Left forelimb (tissue), 1 donor: ENCODE measurements at places on chromosomes 7 and 10.

DNA sequence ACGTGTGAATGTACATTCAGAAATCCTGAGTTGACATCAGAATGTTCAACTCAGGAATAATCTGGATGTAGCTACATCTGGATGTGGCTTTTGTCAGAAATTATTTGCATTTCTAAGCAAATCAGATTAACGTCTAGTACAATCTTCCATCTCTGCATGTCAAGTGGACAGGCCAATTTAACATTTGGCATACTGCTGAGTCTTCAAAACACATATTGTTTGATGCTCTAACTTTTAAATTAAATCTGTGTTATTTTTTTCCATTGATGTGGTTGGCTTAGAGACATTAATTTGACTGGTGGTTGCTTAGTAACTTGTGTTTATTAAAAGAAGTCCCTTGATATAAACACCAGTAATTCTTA lies 3.4 kb downstream of the STAMBPL1 start:
- no peak for DNase-seq

DNA sequence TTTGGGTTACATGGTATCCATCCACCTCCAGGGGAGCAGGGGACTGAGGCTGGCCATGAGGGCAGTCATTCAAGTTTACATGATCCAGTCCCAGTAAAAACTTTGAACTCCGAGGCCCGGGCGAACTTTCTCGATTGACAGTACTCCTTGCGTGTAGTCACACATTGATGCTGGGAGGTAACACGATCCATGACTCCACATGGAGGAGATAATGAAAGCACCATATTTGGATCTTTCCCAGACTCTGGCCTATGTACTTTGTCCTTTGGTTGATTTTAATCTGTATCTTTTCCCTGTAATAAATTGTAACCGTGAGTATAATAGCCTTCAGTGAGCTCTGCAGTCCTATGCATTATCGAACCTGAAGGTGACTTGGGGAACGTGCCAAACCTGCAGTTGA lies 401.6 kb downstream of the KCNMA1 start:
- no peak for DNase-seq

DNA sequence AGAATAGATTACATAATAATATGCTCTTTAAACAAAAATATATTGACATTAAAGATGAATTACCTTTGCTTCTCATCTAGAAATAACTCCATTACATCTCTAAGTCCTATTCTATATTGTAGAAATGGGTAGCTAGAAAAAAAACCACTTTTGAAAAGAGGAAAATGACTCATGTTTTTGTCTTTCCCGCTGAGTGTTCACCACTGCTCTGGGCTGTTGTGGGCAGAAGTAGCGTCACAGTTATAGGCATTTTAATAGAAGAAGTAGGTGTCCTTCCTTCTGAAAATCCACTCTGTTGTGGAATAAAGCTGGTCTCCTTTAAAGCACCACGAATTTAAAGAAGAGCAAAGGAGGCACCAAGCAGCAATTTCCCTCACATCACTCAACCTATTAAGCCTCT lies 117.6 kb upstream of the NFE2L3 start:
- DNase-seq, result no peak

DNA sequence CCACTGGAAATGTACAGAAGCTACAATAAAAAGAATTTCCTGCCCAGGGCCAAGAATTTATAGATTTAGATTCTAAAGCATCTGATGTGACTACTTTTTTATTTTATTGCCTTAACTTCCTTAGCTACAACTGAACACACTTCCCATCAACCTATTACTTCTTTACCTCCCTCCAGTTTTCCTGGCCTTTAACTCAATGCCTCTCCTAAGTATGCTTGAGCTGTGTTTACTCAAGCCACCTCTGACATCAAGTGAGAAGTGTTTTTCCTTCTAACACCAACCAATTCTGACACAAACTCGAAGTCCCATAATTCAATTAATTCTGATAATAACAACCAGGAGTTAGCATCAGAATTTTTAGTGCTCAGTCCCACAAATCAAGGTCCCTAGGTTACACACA lies 170.0 kb downstream of the IMMP2L start:
- DNase-seq, result no peak

GRCh38 chr10:97090035-97090434 lies 95.7 kb downstream of the SLIT1 start:
- no peak for DNase-seq
